ENCODE measurements at places on chromosomes 1 and 21.

DNA sequence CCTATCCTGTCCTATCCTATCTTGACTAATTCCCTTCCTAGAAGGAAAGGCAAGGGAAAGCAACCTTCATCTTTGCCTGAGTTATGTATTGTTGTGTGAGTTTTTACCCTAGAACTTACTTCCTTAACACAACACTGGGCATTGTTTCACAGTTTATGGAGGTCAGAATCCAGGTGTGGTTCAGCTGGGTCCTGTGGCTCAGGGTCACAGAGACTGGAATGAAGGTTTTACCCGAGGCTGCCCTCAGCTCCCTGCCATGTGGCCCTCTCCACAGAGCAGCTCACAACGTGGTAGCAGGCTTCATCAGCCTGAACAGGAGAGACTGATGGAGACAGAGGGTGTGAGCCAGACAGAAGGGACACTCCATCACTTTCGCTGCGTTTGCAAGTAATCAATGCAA lies 140.5 kb downstream of the FCRL5 start:
- no peak for DNase-seq

DNA sequence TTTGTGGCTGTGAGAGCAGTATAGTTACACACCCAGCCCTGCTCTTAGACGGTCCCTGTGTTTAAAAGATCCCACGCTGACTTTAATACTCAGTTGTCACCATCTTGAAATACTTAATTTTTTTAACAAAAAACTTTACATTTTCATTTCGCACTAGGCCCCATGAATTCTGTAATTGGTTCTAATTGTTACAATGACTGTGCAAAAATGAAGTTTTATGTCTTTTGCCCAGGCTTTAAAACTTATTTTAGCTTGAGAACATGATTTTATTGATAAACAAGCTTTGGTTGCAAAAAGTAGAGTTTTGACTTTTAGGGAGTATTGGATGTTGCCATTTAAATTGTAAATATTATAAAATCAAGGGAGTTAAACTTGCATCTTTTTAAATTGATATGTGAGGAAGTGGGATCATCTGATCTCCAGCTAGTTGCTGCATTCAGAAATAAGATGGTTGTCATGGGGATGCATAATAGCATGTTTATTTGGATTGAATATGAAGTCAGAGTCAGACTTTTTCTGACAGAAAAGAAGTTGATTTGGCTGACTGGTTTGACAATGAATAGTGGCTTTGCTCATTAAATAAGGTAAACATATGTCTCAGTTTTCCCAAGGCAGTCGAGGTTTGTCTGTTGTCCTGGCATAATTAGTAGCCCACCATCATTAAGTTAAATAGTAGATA lies 23.0 kb upstream of the CRP start:
- no peak for DNase-seq

GRCh38 chr1:10339815-10340214 lies 59.0 kb upstream of the PGD start:
- peak; percentile 31 for DNase-seq

- no peak for DNase-seq
Measured at GRCh38 chr1:169858467-169858866, 35.2 kb downstream of the SCYL3 start.

GRCh38 chr1:10128101-10128765 lies 82.1 kb upstream of the KIF1B start:
- DNase-seq: no peak

GRCh38 chr1:156291226-156292061 lies 4.0 kb downstream of the GLMP start:
- DNase-seq: peak; percentile 95

DNA sequence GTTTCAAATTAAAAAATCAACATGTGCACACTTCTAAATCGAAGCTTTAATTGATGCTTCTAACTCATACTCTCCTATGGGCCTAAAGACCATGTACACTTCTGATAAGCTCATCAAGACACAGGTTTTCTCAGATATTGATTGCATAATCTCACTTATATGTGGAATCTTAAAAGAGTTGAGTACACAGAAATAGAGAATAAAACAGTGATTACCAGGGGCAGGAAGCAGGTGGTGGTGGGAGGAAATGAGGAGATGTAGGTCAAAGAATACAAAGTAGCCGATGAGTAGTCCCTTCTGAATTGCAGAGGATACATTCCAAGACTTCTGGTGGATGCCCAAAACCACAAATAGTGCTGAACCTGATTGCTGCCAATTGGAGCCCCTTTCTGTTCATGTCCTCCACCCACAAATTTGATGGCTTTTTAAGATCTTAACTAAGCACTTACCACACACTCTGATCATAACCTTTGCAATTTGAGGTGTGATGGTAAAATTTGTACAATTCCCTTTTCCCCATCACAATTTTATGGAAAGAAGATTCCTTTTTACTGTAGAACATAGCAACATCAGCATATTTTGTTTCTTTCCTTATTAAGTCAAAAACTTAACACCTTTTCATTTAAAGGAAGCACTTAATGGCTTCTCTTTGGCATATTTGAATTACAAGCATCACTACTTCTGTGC lies 3.3 kb upstream of the CD1B start:
- no peak for DNase-seq

DNA sequence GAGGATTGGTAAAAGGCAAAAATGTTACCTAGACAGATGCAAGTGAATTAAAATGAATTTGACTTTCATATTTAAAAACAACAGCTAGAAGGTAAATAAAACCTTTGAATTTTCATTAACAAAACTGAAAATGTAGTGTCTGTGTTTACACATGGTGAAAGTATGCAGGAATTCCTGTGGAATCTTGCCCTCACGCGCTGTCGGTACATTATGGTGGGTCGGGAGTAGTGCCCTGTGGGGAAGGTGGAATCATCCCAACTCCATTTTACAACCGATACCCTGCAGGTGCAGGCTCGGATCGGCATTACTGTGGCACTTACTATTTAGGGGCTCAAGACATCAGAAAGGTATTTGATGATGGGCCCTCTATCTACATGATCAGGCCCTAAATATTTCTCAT lies 197.2 kb upstream of the MAP1LC3C start:
- DNase-seq: no peak

DNA sequence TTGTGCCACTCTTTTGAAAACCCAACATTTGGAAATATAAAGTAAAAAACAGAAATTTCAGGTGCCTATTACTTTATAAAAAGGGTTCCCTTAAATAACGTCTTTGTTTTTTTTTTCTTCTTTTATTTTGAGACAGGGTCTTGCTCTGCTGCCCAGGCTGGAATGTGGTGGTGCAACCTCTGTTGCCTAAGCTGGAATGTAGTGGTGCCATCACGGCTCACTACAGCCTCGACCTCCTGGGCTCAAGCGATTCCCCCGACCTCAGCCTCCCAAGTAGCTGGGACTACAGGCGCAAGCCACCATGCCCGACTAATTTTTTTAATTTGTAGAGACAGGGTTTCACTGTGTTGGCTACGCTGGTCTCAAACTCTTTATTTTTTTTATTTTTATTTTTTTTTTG lies 110.2 kb upstream of the HNRNPU start:
- DNase-seq: no peak

- DNase-seq: no peak
Measured at GRCh38 chr1:164588516-164589341, 29.7 kb downstream of the PBX1 start.

GRCh38 chr21:42404539-42404938 lies 837 bp downstream of the UBASH3A start:
- DNase-seq: no peak

DNA sequence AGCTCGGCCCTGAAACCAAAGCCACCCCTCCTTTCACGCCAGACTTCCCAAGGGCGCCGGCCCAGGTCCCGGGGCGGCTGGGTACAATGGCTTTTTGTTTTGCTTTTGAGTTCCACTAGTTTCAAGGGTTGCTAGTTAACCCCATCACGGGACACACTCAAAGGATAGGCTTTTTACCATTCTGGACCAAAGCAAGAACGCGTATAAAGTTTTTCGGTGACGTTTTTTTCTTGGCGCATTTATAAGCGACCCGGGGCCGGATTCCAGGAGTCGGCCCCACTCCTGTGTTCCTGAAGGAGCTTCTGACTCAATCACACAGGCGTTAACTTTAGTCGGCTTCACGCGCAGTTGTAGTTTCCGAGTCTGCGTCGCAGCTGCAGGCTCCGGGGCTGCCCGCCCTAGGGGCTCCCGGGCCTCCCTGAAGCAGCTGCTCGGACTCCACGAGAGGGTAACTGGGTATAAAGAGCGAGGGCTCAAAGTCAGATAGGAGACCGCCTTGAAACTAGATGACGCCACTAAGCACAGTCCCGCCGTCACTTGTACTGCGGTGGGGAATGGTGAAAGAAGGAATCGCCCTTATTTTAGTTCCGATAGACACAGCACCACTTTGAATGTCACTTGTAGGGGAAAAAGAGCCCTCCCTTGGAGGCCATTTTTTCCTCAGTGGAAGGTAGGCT lies 707 bp upstream of the KLHL21 start:
- no peak for DNase-seq

- DNase-seq: no peak
Measured at GRCh38 chr21:31795992-31796391, 64.1 kb upstream of the SCAF4 start.

DNA sequence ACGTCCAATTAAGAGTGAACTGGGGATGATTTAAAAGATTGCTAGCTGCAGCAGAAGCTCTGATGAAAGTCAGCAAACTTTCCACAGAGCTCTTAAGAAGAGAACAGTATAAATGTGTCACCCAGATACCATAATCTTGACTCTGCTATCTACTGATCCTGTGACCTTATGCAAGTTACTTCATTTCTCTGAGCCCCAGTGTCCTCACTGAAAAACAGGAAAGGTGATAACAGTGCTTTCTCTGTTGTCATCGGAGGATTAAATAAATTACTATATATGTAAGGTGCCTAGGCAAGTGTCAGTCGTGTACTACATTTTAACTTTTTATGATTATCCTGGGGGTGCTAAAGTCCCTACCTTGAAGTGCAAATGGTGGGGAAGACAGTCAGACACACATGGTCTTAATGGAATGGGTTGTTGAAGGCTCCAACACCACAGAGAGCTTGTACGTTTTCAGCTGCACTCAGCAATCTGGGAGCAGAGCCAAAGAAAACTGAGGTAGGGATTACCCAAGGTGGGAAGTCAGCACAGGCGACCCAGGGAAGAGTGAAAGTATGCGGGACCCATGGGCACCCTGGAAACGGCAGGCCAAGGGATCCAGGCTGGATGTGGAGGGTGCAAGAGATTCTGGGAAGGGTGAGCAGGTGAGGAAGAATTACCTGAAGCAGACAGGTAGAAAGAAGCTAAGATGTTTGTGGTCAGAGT lies 82.8 kb downstream of the DTL start:
- no peak for DNase-seq

DNA sequence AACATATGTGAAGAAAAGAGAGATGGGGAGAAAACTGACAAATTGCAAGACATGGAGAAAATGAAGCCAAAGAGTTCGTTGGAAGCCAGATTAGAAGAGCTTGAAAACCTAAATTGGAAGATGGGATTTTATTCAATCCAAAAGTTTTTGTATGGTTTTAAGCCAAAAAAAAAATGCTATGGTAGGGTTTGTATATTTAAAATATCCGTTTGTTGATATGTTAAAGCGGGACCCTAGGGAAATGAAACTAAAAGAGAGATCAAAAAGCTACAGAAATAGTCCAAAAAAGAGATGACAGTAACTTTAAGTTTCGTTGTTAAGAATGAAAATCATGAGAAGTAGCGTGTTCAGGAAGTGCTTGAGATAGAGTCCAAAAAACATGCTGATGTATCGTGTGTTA lies 617.7 kb upstream of the ADGRL2 start:
- no peak for DNase-seq

- DNase-seq: no peak
Measured at GRCh38 chr1:24540051-24540905, 15.6 kb upstream of the NCMAP start.

DNA sequence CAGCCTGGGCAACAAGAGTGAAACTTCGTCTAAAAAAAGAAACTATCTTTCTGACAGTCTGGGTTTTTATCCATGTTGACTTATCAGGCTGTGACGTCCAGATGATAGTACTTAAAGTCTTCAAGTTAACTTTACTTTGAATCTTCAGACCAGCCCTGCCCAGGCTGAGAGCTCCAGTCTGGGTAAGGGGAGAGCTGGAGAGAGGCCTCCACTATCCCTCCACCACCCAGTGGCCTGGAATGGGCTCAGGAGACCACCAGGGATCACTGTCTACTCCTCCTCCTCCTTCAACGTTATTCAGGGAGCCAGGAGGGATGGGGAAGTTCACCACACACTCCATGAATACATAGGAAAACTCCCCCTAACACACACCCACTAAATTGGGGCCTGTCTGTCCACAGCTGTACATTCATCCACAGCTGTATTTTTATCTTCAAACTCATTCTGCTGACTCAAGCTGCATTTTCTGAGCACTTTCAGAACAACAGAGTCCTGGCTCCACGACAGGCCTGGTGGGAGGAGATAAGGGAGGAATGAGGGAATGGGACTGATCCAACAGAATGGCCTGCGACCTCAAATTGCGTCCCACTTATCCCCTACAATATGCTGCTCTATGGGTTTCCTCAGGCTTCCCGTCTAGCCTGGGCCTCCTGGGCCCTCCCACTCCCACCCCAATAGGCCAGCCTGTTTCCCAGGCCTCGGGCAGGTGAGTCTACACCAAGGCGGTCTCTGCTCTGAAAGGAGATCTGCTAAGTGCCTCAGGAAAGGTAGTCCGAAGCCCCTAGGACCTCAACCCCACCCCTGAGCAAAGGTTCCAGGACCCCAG lies 1.8 kb downstream of the SLC45A3 start:
- DNase-seq: no peak

- no peak for DNase-seq
Measured at GRCh38 chr1:51101976-51102375, at the start of gene C1orf185. TSS of gene C1orf185 (plus strand) at chr1:51102228. CDS start at chr1:51102234, 6 bp downstream.

DNA sequence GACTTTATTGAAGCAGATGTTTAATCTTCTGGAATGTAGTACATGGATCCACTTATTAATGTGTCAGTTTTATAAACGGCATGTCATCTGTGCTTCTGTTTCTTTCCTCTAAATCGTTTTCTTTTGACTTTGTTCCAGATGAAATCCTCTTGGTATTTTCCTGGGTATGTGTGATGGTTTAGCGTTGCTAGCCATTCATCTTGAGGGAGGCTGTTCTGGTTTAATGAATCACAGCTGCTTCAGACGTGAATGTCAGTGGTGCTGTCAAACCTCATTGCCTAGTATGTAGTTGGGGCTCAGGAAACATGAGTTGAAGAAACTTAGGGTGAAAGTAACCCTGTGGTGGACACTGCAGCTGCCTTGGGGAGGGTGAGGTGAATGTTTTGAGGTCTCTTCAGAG lies 33.2 kb downstream of the KCNK1 start:
- DNase-seq: no peak

Measured in H1 (cell line).